Fibroblast of the aortic adventitia (primary cell): ENCODE measurements at places on chromosomes 2 and 18.

DNA sequence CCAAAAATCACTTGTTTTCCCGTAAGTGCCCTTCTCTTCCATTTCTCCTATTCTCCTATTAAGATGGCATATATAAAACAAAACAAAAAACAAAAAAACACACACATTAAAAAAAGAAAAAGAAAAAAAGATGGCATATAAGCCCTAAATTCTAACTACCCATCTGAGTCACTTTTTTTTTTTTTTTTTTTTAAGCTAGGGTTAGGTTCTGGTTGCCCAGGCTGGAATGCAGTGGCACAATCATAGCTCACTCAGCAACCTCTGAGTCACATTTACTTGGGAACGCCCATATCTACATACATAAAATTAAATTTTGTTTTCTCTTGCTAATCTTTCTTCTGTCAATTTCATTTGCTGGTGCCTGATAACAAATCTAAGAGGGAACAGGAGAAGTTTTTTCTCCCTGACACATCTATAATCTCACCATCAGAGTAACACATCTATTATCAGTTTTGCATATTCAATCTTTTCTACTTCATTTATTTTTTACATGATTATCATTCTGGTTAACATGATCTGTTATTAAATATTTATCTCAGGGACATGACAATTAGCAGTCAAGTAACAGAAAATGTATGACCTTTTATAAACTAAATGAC, 52.1 kb downstream of the EEF1B2 start:
- DNase-seq, result peak; percentile 86

GRCh38 chr18:78427081-78427480, 552.5 kb upstream of the SALL3 start:
- no peak for DNase-seq

DNA sequence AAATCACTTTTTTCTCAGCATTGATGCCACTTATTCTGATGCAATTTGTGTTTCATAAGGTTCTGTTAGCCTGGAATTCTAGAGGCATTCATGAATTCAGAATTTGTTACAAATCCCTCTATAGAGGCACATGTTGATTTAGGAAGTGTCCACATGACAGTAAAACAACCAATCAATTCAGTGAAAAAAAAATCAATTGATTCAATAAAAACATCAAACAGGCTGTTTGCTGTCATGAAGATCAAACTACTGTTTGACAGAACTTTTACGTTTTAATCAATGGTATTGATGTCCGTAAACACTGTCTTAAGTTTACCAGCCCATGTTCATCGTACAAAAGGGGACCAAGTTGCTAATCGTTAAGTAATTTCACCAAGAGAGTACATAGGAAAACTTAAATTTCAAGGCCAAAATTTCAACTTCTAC, 261.5 kb downstream of the FIGN start:
- no peak for DNase-seq

GRCh38 chr18:73688851-73689711, 458.6 kb downstream of the FBXO15 start:
- peak; percentile 94 for DNase-seq

GRCh38 chr2:74450570-74451190, 4.2 kb upstream of the INO80B start:
- no peak for DNase-seq

DNA sequence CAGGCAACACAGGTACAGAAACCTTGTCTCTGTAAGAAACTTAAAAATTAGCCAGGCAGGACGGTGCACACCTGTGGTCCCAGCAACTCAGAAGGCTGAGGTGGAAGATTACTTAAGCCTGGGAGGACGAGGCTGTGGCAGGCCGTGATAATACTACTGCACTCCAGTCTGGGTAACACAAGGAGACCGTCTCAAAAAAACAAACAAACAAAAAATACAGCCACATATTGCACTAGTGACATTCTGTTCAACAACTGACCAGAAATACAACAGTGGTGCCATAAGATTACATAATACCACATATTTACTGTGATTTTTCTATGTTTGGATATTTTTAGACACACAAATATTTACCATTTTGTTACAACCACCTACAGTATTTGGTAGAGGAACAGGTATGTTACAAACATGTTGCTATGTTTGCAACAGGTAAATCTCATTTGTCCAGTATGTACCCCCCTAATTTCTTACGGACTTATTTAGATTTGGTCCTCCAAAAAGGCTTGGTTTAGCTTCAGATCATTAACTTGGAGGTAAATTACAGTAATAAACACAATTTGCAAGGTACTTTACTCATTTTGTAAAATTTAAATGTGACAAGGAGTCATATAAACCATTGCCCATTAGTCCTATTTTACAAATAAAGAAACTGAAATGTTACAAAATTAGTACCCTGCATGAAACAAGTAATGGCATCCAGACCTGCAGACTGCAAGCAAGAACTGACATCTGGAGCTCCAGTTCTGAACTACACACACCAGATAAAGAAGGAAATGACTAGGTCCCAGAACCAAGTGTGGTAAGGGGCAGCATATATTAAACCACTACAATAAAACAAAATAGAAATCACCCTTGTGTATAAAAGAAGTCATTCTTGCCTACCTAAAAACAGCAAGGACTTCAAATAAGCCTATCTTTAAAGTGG, 36.8 kb downstream of the TRIP12 start:
- DNase-seq, result no peak

DNA sequence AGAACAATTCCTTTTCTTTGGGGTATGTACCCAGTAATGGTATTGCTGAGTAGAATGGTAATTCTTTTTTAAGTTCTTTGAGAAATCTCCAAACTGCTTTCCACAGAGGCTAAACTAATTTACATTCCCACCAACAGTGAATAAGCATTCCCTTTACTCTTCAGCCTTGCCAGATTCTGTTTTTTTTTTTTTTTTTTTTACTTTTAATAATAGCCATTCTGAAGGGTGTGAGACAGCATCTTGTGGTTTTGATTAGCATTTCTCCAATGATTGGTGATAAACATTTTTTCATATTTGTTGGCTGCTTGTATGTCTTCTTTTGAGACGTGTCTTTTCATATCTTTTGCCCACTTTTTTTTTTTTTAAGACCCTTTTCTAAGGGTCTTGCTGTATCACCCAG, 137.4 kb downstream of the RTN4 start:
- DNase-seq, result no peak

- DNase-seq, result no peak
Measured at GRCh38 chr2:21175895-21176646, 52.3 kb downstream of the TDRD15 start.

DNA sequence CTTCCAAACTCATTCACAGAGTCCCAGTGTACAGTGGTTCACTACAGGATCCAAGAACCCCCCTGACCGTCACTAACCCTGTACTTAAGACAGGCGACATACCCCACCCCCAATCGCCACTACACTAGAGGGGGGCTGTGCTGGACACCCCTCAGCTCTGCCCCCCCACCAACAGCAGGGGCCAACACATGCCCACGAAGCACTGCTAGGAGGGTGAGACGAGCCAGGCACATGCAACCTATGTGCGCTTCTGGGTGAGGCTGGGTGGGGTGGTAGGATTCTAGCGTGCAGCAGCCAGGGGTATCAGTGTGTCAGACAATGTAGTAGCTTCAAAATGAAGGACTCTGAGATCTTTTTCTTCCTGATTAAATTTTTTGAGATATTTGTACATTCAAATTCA, 67.8 kb downstream of the UXS1 start:
- no peak for DNase-seq

DNA sequence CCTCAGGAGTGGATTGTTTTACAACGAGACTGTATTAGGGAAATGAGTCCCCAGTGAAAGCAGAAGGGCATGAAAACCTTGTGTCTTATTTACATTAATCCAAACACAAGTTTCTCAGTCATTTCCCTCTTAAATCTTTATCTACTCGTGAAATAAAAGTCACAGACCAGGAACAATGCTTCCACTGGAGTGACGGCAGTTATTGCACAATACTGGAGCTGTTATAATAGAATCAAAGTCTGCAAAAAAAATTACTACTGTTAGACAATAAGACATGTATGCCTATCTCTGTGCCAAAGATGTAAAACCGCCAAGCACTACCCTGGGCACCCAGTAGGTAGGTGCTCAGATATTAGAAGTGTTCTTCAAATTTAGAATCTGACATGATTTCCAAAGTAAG, 375.5 kb downstream of the ZNF521 start:
- no peak for DNase-seq

DNA sequence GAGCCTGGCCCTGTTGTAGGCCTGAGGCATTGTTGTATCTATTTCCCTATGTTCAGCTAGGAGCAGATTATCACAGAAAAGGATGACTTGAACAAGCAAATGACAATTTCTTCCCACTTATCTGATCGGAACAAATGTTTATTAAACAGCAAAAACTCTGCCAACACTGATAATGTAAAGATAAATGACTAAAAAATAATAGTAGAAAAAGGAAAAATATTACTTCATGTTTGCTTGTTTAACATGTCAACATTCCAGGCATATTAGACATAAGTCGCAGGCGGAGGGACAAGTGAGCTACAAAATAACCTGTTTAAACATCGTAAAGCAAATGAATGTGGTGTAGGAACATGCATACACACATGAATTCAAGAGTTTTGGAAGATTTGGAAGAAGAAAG, 257.9 kb downstream of the TMX3 start:
- DNase-seq, result peak; percentile 47

GRCh38 chr18:24185805-24186204, 46.9 kb downstream of the CABYR start:
- DNase-seq, result peak; percentile 22

- peak; percentile 59 for DNase-seq
Measured at GRCh38 chr18:48460929-48461583, 51.9 kb upstream of the ZBTB7C start.

DNA sequence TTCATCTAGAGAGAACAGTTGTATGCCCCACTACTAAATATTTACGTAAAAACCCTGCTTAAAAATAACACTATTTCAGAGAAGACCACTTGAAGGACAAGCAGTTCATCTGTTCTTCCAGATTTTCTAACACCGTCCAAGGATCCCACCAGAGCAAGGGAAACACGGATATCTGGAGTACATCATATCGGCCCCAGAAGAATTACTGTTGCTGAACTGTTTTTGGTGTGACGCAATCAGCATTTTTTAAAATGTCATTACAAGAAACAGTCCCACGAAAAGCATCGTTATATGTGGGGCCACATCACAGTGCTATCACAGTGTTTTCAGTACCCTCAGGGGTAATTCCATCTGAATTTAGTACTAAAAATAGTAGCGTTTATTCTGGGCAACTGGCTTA, 134.5 kb upstream of the PKDCC start:
- no peak for DNase-seq

GRCh38 chr2:191757208-191757607, 79.3 kb downstream of the NABP1 start:
- peak; percentile 29 for DNase-seq

- peak; percentile 37 for DNase-seq
Measured at GRCh38 chr18:48002933-48003365, 72.5 kb upstream of the SMAD2 start.

DNA sequence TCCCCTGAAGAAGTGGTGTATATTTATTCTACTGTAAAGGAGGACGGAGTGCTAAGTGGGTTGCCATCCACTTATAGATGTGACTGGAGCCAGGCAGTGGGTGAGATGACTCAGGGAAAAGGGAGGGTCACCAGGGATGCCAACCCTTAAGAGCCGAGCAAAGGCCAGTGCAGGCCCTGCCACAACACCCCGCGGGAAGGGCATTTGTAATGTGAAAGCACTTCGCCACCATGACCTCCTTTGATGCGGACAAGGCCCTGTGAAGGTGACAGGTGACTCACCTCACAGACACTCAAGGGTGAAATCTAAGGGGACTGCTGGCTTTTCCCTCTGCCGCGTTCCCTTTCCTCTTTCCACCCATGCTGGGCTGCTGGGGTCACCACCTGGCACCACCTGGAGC, 50.2 kb upstream of the MRPL33 start:
- DNase-seq, result no peak

- no peak for DNase-seq
Measured at GRCh38 chr2:71888751-71889445, 258.8 kb downstream of the CYP26B1 start.

GRCh38 chr2:229174794-229175496, 96.1 kb downstream of the PID1 start:
- DNase-seq, result peak; percentile 43
